ENCODE measurements at places on chromosomes 6 and 20.

- DNase-seq: no peak
These were observed 60.7 kb upstream of the SHLD1 start for GRCh38 chr20:5689463-5689862.

GRCh38 chr6:45386501-45386900 lies 8.8 kb upstream of the SUPT3H start:
- DNase-seq: no peak

DNA sequence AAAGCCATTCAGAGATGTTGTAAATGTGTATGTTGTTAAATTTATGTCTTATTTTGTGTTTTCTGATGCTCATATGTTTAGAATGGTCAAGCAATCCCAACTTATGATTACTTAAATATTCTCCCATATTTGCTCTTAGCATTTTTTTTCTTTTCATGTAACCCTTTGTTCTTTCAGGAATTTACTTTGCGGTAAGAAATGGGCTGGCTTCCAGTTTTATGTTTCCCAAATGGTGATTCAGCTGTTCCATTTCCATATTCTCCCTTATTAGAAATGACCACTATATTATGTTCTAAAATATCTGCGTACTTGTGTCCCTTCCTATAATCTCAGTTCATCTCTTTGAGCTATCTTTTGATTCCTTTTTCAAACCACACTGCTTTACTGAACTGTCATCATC lies 113.7 kb downstream of the CDH26 start:
- DNase-seq: no peak

GRCh38 chr6:170098428-170099170 lies 192.3 kb downstream of the DLL1 start:
- DNase-seq: no peak

- DNase-seq: no peak
These were observed 143.9 kb upstream of the INSM1 start for GRCh38 chr20:20223981-20224380.

DNA sequence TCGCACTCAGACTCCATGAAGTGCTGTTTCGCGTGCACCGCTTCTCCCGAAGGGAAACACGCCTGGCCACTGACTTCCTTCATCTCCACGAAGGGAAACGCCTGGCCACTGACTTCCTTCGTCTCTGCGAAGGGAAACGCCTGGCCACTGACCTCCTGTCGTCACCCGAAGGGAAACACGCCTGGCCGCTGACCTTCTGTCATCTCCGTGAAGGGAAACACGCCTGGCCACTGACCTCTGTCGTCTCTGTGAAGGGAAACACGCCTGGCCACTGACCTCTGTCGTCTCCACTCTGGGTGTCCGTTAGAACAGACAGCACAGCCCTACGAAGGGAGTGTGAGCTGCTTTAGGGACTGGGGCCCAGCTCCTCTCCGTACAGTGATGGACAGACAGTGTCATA lies 17.1 kb upstream of the ADRM1 start:
- DNase-seq: no peak

- no peak for DNase-seq
These were observed 2.1 kb downstream of the PLCG1 start for GRCh38 chr20:41139227-41140093.

DNA sequence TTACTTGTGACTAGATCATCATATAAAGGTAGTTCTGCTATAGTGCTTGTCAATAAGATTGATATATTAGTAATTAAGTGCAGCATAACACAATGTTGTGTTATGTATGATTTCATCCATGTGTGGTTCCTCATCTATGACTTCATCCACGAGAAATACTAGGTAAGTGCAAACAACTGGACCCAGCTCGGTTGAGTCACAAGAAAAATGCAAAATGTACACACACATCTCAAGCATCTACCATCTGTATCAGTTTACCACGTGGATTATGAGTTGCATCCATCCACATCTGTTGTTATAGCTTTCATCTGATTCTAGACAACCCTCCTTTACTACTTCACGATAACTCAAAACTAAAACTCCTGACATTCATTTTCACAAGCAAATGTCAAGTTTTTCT lies 517.0 kb upstream of the CITED2 start:
- no peak for DNase-seq

DNA sequence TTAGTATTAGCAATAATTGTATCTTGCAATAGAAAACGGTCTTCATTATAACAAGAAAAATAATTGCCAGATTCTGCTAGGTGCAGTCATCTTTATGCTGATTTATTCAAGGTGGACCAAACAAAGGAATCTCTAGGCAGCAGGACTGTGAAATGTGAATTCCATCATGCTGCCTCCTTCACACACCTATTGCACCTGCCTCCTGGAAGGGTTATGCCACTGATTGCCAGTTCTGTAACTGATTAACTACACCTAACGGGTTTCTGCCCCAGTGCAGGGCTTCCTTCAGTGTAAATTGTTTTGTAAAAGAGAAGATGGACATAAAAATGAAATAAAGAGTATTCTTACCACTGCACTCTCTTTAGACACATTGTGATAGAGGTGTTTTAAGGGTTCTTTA lies 96.1 kb downstream of the FOXO3 start:
- no peak for DNase-seq

DNA sequence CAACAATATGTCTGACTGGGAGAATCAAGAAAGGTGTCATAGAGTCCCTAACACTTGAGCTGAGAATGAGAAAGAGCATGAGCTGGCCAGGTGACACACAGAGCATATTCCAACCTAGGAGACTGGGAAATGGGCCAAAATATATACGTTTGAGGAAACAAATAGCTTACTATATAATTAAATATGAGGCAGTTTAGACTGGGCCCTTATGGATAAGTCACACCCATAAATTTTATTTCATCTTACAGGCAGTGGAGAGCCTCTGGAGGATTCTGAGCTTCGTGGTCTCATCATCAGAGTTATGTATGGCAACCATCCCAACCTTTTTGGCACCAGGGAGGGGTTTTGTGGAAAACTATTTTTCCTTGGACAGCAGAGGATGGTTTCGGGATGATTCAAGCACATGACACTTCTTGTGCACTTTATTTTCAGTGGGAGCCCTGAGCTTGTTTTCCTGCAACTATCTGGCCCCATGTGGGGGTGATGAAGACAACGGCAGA lies 12.9 kb upstream of the NQO2 start:
- no peak for DNase-seq

DNA sequence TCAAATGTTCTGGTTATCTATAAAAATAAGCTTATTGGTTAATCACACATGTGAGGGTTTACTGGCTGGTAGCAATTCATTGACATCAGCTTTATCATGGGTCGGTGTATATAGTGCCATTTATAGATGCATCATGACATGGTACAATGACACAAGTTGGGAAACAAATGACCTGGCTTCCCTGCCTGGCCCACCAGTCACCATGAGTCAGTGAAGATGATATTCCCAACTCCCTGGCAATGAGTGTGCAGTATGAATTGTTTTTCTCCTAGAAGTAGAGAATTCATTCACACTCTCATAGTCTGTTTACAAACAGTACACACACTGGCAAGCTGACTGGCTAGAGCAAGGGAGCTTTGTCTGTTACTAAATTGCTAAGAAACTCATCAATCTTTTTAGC lies 37.2 kb upstream of the CALHM6 start:
- DNase-seq: no peak

DNA sequence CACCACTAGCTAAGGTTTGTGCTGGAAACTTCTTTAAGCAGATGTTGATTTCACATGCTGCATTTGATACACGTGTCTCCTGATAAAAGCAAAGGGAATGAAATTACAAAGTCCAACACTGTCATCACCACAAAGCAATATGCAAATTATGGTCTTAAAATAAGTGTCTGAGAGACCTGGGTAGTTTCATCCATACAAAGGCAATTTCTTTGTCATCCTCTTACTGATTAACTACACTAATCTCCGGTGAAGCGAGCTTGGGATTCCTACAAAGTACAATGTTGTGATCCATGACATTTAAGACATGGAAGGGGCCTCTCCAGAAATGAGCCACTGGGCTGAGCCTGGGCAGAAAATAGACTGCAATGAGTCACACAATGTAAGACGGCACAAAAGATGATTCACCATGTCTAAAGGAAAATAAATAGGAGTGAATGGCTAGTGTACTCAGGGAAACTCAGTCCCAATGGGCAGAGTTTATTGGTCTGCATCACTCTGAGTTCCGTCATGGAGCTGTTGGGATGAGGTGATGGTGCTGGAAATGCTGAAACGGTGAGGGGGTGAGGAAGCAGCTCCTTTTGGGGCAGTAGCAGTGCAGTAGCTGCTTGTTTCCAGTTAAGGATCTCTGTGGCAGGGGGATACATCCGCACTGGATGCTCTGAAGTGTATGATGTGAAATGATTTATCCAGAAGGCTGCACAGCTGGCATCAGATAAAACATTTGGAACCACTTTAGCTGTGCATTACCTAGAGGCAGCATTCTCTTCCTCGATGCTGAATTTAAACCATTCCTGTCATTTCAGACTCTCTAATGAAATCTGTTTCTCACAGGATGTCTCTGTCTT lies 103.3 kb downstream of the IBTK start:
- no peak for DNase-seq

DNA sequence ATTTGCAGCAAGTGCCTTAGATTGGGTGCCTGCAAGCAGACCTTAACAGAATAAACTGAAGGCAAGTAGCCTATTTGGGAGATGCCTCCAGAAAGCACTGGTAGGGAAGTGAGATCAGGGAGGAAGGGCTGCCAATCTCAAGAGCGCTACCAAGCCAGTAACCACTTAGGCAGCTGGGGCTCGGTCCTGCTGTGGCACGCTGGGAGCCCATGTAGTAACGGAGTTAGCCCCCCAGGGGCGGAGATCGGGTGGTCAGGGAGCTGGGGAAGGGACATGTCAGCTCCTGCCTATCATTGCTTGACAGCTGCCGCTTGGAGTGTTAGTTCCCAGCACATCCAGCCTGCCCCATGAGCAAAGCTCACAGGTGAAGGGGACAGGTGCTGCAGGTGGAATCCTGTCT lies 127.0 kb downstream of the CEBPB start:
- no peak for DNase-seq

DNA sequence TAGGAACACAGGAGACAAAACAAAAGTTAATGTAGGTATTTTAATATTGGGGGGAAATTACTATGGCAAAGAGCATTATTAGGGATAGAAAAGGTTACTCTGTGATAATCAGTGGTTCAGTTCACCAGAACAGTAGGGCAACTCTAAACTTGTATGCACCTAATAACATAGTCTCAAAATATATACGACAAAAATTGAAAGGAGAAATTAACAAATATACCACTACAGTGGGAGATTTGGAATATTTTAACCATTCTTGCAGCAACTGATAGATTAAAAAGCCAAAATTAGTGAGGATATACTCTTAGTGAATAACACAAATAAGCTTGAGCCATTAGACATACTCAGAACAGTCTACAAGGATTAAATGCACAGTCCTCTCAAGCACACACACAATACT lies 11.0 kb downstream of the ARMC12 start:
- DNase-seq: no peak

GRCh38 chr6:75791881-75792280 lies 42.8 kb downstream of the MYO6 start:
- no peak for DNase-seq

DNA sequence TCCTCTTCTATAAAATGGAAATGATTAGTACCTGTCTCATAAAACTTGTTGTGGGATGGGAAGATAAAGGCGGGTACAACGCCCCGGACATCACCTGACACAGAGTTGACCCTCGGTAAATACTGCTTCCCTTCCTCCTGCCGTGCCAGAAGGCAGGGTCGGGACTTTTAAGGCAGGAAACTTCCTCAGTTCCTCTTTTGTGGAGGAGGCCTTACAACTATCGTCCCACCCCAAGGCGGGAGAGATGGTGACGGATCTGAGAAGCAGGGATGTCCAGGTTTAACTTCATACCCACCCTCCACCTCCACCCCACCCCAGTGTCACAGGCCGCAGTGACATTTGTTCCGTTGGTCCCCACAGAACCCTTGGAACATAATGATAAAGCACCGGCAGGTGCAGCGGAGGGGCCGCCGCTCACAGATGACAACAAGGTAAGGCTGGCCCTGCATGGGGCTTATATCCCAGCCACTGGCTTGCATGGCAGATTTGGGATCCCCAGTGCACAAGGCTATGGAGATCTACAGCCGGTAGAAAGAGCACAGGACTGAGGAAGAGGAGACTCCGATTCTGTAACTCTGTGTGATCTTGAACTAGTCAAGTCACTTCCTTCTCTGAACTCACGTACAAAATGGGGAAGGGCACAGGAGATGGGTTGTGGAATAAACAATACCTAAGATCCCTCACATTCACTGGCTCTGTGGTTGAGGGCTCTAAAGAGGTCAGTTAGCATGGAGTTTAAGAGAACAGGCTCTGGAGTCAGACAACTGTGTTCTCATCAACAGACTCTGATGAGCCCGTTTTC lies 764 bp downstream of the DNTTIP1 start:
- peak; percentile 35 for DNase-seq

GRCh38 chr20:49724408-49725223 lies 10.9 kb upstream of the B4GALT5 start:
- peak; percentile 40 for DNase-seq

- DNase-seq: no peak
These were observed 41.7 kb downstream of the LBP start for GRCh38 chr20:38387953-38388352.

Data from CD4-positive, alpha-beta T cell treated with Interferon gamma for 1 hour (primary cell).